ENCODE measurements at places on chromosomes 1 and 21.
A peak's percentile ranks its signal among the peaks of the same experiment; 100 is the strongest.

DNA sequence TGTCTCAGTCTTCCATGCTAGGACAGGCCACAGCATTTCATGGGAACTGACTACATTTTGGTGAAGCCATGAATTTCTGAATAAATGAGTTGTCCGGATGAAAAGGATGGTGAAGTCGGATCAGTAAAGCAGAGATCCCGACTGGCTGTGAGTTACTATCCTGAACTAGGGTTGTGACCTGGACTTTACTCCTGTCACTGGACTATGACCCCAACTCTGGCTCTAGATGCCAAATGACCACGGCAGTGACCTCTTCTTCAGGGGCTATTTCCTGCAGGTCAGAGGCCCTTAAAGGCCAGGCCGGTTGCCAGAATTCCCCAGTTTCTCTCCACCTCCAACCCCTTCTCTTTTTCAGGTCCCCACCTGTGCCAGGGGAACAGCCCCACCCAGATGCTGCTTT lies 1.7 kb upstream of the NECTIN4 start:
- DNase-seq: no peak

- DNase-seq: no peak
Measured at GRCh38 chr1:27555700-27556424, 48.1 kb downstream of the AHDC1 start.

DNA sequence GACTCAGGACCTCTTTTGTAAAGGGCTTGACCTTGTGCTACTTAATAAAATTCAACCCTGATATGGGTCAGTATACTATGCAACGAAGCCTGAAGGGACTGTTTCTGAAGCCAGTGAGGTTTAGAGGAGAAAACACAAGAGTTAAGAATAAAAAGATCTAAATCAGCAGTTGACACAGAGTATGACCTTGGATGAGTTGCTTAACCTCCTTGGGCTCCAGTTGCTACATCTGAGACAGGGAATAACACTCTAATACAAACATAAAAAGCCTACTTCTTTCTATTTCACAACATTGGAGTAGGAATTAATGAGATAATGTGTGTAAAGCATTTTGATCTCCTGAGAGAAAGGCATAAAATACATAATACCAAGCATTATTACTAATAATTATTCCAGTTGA lies 882.4 kb upstream of the ADGRL2 start:
- no peak for DNase-seq

DNA sequence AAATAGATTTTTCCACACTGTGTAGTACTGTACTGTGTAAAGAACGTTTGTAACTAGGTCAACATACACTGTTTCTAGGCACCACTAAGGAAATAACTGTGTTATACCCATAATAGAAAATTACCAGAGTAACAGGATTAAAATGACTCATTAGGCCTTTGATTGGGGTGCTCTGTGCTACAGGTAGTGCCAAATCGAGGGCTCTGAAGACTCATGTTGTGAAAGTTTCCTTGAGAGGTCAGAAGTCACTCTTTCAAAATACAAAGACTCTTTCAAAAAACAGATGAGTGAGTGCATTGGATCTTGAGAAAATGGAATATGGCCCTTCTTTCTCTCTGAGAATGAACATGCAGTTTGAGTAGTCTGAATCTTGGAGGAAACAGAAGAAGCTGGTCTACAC lies 143.0 kb downstream of the MRPL39 start:
- DNase-seq: no peak

GRCh38 chr1:63843884-63844283 lies 70.1 kb downstream of the ROR1 start:
- DNase-seq: no peak

- no peak for DNase-seq
Measured at GRCh38 chr1:89910780-89911179, 84.1 kb upstream of the ZNF326 start.

- no peak for DNase-seq
Measured at GRCh38 chr1:32448773-32449456, 16.0 kb upstream of the ZBTB8B start.

DNA sequence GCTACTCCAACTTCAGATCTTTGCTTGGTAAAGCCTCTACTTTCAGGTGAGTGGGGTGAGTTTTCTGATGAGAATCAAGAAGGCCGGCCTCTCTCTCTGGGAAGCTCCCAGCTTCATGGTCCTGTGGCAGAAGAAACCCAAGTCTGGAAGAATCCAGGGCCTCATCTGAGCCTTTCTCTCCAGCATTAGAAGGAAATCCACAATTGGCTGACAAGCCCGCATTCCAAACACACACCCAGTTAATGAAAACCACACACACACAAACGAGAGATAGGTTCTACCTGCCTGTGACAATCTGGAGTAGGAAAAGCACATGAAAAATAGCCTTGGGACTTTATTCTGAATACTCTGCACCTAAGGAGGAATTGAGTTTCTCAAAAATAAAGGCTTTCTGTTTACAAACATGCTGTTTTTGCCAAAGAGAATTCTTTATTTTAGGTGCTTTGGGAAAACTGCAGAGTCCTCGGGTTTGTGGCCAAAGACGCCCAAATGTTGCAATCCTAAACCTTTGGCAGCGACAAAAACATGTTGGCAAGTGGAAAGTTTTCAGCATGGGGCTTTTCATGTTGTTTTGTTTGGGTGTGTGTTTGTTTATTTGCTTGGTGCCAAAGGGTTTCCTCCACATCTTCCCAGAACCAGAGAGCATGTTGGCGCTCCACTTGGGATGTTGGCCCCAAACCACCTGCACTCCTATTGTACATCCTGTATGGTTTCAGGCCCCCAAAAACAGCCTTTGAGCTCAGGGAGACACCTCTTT lies 216.2 kb downstream of the SETD4 start:
- no peak for DNase-seq

DNA sequence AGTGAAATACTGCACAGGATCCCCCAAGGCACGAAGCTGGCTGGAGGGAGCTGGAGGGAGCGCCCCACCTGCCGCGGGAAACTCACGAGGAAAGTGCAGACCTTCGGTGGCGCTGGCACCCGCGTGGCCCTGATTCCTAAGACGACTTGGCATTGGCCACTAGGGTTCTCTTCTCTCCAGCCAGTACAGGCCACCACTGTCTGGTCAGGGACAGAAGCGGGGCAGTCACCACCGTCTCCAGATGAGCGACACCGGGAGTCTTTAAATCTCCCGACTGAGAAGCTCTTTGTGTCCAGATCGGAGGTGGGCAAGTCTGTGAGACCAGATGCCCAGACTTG lies 19.2 kb upstream of the CHIA start:
- no peak for DNase-seq

- DNase-seq: no peak
Measured at GRCh38 chr1:230260831-230261230, 165.3 kb downstream of the PGBD5 start.

DNA sequence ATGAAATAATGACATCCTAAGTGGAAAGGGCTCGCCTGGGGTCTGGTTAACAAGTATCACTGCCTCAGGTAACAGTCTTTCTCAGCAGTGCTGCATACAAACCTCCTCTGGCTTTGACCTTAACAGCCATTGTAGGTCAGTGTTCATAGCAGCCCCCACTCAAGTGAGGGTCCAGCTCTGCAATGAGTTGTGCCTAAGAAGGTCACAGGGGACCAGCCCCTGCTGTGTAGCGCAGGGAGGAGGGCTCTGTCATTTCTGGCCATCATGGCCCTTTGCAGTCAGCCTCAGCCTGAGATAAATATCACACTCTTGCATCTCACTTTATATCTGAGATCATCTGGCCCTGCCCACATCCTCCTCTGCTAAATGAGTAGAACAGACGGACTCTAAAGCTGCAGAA lies 18.1 kb upstream of the MYSM1 start:
- no peak for DNase-seq

DNA sequence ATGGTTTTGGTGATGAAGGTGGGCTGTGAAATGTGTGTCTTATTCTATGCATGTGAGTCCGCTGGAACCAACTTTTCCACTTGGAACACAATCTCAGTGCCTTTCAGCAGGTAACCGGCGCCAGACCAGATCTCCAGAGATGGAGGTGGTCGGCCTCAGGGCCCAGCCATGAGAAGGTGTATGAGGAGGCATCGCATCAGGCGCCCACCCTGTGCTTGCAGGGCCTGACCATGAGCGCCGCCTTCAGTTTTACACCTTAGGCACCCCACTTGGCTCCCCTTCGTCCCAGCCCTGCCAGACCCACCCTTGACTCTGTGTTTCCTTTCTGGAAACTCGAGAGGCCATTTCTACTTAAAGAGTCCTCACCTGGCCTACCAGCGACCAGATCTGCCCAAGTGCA lies 48.6 kb upstream of the ATF3 start:
- no peak for DNase-seq

GRCh38 chr1:93005252-93005598 lies 44.0 kb upstream of the DIPK1A start:
- DNase-seq: no peak

GRCh38 chr21:41433566-41433965 lies 7.5 kb downstream of the MX1 start:
- DNase-seq: no peak

GRCh38 chr1:156509424-156510034 lies 9.0 kb upstream of the MEF2D start:
- no peak for DNase-seq

GRCh38 chr1:33548319-33548718 lies 75.9 kb downstream of the ZSCAN20 start:
- DNase-seq: no peak

DNA sequence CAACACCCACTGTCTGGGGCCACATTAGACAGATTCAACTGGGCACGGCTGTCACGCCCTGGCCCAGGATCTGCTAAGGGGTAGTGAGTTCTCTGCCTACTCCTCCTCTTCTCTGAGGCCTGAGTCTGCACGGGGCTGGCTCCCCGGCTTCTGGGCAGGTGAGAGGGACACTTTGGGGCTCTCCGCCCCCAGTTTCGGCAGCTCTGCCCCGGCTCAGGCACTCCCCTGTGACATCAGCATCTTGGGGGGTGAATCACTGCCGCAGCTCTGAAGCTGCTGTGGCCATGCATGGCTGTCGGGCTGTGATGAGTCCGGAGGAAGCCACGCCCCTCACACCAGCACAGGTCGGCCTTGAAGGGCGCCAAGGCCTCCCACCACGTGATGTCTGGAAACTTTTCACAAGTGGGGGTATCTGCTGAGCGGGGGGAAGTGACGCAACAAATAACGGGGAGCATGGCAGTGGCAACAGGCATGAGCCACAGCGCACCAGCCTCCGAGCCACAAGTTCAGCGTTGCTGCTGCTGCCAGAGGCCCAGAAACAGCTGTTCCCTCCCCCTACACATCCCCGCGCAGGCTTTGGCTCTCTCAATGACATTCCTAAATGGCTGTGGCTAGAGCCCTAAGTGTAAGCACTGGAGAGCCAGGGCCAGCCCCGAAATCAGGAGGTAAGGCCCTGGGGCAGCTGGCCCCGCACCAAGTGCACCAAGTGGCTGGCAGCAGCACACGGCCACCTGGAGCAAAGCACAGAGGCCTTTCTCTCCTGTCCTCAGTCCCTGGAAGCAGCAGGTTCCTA lies 26.3 kb downstream of the ZBTB17 start:
- peak; percentile 80 for DNase-seq

GRCh38 chr1:114926607-114927006 lies 71.9 kb downstream of the SYCP1 start:
- DNase-seq: no peak

- no peak for DNase-seq
Measured at GRCh38 chr21:32733356-32733755, 5.5 kb upstream of the SYNJ1 start.

DNA sequence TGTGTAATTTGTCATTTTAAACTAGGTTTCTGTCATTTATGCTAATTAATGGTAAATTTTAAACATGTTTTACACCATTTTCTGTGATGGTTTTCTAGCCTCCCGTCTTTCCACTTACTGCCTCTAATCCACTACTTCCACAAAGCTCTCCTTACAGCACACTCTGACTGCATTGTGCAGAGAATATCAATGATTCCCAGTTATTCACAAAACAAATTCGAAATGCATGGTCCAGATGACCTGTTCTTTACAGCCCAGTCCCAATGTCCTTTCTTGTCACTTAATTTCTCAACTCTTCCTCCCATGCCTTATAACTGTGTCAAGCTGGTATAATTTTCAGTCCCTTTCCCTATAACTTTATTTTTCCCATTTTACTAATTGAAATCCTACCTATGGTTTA lies 770.5 kb downstream of the USP25 start:
- DNase-seq: no peak

DNA sequence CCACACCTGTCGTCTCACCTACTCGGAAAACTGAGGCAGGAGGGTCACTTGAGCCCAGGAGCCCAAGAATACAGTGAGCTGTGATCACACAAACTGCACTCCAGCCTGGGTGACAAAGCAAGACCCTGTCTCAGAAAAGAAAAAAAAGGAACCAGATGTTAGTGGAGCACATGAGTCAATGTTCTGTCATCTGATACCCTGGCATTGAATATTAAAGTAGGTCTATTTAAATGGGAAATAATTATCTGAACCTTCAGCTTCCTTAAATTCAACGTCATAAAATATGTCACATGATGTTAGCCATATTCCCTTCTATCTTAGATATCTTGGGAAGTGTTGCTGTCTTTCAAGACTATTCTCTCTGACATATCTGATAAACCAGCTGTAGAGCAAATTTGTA lies 47.3 kb downstream of the NCAM2 start:
- DNase-seq: no peak

GRCh38 chr1:59133997-59134396 lies 162.9 kb upstream of the FGGY start:
- no peak for DNase-seq

- DNase-seq: no peak
Measured at GRCh38 chr1:226631229-226632000, 82.9 kb downstream of the STUM start.

DNA sequence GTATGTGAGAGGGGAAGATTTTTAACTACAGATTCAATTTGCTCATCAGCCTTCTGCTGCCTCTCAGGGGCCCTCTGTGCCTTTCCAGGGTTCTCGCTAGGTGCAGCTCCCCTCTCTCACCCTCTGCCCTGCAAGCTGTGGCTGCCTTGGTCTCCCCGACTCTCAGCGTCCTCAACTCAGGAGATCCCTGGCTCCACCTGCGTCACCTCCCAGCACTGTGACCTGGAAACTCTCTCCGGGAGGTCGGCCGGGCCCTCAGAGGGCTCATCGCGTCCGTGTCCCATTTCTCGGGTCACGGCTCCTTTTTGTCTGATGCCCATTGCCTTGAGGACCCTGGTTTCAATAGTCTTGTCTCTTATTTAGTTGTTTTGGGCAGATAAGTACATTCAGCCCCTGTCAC lies 63.5 kb upstream of the ADARB1 start:
- DNase-seq: no peak

- no peak for DNase-seq
Measured at GRCh38 chr1:39204441-39205081, at the start of gene MACF1. TSS of gene MACF1 (plus strand) at chr1:39204695. CDS start at chr1:39205023, 328 bp downstream.

DNA sequence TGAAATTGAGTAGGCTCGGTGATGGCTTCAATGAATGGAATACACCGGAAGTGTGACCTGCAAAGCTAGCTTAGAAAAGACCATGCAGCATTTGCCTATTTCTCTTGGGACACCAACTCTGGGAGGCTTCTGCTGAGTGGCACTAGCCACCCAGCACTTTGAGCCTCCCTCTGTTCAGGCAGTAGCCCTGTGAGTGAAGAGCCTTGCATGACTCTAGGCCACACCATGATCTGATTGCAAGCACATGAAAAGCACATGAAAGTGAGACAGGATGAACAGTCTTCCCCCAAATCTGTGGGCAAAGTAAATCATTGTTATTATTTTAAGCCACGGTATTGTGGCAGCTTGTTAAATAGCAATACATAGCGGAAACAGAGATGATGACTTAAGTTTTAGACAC lies 2.8 kb downstream of the CD48 start:
- no peak for DNase-seq

Measured in activated T-helper 1 cell treated with Interleukin-2 at 50 U/mL for 16 hours (primary cell).